ENCODE measurements at places on chromosomes 13 and 19. TPM values are rescaled to one million over a fixed set of nuclear protein-coding genes. Genes with fewer than 3 reads are reported as not detected.

- no peaks in the 10 kb centered on the region for H3K27me3 ChIP-seq
- no peak for DNase-seq
- H3K27ac ChIP-seq: no peak overlapping the region
These were observed 6.1 kb downstream of the SBNO2 start for GRCh38 chr19:1167687-1168571.

GRCh38 chr13:21709697-21710096, 38.8 kb downstream of the FGF9 start:
- no peaks in the 10 kb centered on the region for H3K4me1 ChIP-seq
- H3K27me3 ChIP-seq: no peaks in the 10 kb centered on the region
- H3K36me3 ChIP-seq: no peaks in the 10 kb centered on the region
- no peak for DNase-seq
- no peak overlapping the region for H3K4me3 ChIP-seq

- no peak overlapping the region for H3K4me3 ChIP-seq
- no peaks in the 10 kb centered on the region for H3K36me3 ChIP-seq
- no peaks in the 10 kb centered on the region for H3K4me1 ChIP-seq
- peaks cover 86% of the 10 kb centered on the region for H3K27me3 ChIP-seq
These were observed 234.9 kb downstream of the TEX29 start for GRCh38 chr13:111555268-111555808.

GRCh38 chr19:29211562-29212355, 1.2 kb downstream of the UQCRFS1 start:
- H3K27me3 ChIP-seq: no peaks in the 10 kb centered on the region
- DNase-seq: no peak
- peaks cover 11% of the 10 kb centered on the region for H3K36me3 ChIP-seq
- peaks cover 53% of the 10 kb centered on the region for H3K4me1 ChIP-seq
- peak overlapping the region; percentile 98 for H3K4me3 ChIP-seq

GRCh38 chr13:23547000-23547590, 23.1 kb upstream of the TNFRSF19 start:
- H3K27me3 ChIP-seq: no peaks in the 10 kb centered on the region
- peak overlapping the region; percentile 67 for H3K4me3 ChIP-seq
- peak overlapping the region; percentile 87 for H3K27ac ChIP-seq
- H3K4me1 ChIP-seq: peaks cover 46% of the 10 kb centered on the region

GRCh38 chr13:27304099-27304498, 33.5 kb downstream of the RASL11A start:
- no peak overlapping the region for H3K4me3 ChIP-seq
- no peak for DNase-seq
- H3K27me3 ChIP-seq: peaks cover 10% of the 10 kb centered on the region
- no peaks in the 10 kb centered on the region for H3K4me1 ChIP-seq

DNA sequence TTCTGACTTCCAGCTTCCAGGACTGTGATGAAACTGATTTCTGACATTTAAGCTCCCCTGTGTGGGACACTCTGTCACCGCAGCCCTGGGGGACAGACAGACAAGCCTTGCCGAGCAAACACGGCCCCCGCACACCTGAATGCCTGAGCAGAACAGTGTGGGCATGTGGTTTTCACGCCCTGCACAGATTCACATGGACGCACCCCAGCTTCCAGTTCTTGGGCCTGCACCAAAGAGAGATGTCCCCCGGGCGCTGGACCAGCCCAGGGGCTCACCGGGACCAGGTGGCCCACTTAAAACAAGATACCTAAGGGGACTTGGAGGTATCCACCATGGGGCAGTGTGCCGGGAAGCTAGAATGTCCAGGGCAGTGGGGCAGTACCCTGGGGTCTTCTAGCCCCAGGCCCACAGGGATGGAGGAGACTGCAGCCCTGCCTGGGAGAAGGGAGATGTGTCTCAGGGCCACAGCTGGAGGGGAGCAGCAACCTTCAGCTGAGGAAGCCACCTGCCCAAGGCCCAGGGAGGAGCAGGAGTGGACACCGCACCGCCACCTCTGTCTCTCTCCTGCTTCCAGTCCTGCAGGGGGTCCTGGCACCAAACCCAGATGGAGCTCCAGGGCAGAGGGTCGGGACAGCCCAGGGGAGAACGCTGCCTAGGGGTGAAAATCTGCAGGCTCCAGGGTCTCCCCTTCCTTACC, 50.5 kb downstream of the SOX1 start:
- no peaks in the 10 kb centered on the region for H3K36me3 ChIP-seq
- peaks cover 97% of the 10 kb centered on the region for H3K27me3 ChIP-seq
- no peak overlapping the region for H3K27ac ChIP-seq
- no peak for DNase-seq
- H3K4me3 ChIP-seq: no peak overlapping the region

DNA sequence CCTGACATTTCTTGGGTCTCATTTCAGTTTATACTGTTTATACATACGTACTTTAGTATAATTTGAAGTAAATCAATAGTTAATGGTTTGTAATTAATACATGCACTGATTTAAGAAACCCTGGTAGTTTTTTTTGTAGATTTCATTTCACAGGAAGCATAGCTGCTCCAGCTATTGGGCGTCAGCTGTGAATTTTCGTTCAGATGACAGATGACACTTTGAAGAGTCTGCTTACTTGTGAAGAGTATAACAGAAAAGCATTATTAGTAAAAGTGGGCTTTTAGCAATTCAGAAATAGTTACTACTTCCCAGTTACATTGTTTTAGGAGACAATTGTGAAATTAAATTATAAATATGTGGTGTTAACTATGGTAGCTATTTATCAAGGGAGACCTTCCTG, 44.4 kb downstream of the METTL21C start:
- peaks cover 75% of the 10 kb centered on the region for H3K36me3 ChIP-seq
- no peak for DNase-seq
- no peak overlapping the region for H3K27ac ChIP-seq
- H3K27me3 ChIP-seq: no peaks in the 10 kb centered on the region

Gene GRIK5
- 2.1 TPM for total RNA-seq

Gene TMEM38A
- 44.6 TPM for total RNA-seq

Gene UBE2L5
- not detected for total RNA-seq

Gene ZNF543
- total RNA-seq: 5.7 TPM

Gene CYP2A13
- not detected for total RNA-seq
